ENCODE measurements at places on chromosomes 12 and 14.
A peak's percentile ranks its signal among the peaks of the same experiment; 100 is the strongest.

DNA sequence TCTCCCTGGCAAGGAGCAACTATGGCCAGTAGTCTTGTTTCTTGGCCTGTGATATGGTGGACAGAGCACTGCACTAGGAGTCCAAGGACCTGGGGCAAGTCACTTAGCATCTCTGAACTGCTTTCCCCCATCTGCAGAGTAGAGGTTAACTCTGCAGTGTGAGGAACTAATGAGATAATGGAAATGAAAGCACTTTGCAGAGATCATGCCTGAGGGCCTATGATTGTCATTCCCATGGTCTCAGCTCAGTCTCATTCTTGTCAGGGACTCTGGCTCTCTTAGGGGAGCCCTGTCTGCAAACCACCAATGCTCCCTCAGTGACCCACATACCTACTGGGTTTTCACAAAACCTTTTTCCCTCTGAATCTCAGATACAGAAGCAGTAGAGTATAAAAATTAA is 6.5 kb upstream of the PNMA1 start:
- DNase-seq, result no peak

DNA sequence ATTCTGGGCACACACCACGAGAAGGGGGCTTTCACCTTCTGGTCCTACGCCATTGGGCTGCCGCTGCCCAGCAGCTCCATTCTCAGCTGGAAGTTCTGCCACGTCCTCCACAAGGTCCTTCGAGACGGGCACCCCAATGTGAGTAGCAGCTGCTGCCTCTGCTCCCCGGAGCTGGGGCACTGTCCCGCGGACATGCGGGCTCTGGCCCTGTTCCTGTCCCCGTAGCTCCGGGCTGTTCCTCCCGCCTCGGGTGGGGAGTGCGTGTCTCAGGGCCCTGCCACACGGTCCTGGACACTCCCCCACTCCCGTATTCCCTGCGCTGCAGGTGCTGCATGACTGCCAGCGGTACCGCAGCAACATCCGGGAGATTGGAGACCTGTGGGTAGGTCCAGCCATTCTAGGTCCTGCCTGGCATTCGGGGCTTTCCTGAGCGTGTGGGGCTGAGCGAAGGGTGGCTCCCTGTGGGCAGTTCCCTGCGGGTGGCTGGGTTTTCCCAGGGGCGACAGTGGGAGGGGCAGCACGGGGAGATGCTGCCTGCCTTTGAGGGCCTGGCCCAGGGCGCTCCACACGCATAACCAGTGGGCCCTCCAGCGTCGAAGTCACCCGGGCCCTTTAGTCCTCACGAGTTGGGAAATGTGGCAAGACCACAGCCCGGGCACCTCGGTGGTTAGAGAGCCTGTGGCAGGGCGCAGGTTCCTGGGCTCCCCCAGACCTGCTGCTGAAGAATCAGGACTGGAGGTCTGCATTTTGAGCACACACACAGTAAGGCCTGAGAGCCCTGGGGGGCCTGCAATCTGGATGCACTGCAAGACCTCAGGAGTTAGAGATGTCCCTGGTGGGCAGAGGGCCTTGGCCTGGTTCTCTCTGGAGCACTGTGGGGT is 13.5 kb downstream of the HIP1R start:
- DNase-seq, result no peak

DNA sequence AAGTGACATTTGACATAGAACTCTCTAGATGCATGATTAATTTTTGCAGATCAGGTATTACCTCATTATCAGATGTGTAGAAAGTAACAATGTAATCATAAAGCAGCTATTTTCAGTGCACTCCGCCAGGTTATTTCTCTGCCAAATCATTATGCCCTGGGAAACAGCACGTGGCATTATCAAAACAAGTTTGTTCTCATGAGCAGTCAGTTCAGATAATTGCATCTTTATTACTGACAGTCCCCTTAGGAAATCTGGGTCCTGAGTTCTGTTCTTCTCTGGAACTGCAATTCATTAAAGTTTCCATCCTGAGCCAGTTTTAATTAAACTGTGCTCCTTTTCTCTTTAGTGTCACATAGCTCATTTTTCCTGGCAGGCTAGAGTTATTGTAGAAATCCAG is 94.7 kb upstream of the KRR1 start:
- no peak for DNase-seq

DNA sequence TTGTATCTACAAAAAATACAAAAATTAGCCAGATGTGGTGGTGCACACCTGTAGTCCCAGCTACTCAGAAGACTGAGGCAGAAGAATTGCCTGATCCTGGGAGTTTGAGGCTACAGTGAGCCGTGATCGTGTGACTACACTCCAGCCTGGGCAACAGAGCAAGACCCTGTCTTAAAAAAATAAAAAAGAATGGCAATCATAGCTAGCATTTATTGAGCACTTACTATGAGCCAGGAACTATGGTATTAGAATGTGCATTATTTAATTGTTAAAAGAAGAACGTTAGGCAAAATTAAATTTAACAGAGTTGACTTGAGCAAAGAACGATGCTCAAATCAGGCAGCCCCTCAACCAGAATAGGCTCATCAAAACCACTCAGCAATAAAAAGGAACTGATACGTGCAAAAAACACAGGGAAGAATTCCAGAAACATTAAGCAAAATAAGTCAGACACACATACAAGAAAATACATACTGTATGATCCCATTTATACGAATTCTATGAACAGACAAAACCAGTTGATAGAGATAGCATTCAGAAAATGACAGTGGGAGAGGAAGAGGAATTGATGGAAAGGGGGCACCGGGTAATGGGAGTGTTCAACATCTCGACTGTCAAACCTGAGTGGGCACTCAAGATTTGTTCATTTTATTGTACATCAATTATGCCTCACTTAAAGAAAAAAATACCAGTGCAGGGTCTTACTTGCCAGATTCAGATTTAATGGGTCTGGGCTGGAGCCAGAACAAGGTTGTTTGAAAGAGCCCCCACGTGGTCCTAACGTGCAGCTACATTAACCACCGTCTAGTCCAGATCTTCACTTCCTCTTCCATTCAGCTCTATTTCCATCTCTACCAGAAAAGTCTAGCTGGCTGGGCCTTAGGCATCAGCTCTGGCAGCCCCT is 8.0 kb downstream of the SCNN1A start:
- peak; percentile 57 for DNase-seq

- DNase-seq, result peak; percentile 47
Observed at GRCh38 chr14:105069871-105070759, 4.9 kb upstream of the GPR132 start.

DNA sequence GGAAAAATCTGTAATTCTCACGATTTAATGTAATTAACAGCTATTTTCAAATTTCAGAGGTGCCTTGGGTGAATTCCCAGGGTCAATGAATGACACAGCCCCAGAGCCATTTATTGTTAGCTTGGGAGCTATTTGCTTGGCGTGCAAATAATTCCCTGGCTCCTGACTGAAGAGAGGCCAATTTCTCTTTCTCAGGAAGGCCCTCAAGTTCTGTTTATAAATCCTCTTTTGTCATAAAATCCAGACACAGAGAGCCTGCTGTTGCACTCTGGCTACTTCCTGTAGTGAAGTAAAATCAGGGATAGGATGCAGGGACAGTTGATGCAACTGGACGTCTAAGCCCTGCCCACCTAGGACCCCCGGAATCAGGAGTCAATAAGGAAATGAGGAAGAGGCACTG is 154.3 kb downstream of the TMX1 start:
- no peak for DNase-seq

DNA sequence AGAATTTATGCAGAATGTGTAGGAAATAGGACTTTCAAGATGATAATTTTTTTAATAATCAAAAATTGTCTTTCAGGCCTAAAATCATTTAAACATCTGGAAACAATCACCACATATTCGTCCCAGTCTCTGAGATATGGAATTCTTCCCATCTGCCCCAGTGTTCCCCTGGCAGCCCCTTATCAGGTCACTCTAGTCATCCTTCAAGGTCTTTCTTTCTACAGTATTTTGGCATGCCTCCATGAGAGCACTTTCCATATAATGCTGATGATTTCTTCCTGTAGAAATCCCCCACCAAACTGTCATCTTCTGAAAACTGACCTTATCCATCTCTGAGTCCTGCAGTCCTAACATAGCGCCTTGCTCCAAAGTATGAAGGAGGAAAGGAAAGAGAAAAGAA is 422.1 kb downstream of the RPS29 start:
- DNase-seq, result no peak

GRCh38 chr12:65510584-65511050 is 232.1 kb downstream of the MSRB3 start:
- DNase-seq, result no peak

GRCh38 chr12:97211416-97211930 is 251.1 kb upstream of the RMST start:
- no peak for DNase-seq

- DNase-seq, result no peak
Observed at GRCh38 chr14:93893661-93894261, 33.4 kb upstream of the FAM181A start.

DNA sequence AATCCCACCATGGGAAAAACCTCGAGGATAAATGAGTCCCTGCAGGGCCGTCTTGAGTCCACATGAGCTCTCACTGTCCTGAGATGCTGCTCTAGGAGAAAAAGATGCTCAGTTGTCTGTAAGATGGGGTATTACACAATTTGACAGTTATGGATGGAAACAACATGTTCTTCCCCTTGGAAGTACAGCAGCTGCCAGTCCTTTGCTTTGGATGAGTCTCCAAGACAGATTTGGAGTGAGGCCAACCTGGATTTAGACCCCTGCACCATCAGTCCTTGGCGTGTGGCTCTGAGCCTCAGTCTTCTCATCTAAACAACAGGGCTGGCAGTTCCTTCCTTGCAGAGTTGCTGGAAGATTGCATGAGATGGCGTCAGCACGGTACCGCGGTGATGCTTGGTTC is 309.1 kb upstream of the FKBP4 start:
- no peak for DNase-seq

GRCh38 chr14:94593376-94593748 is 12.1 kb downstream of the SERPINA5 start:
- no peak for DNase-seq

DNA sequence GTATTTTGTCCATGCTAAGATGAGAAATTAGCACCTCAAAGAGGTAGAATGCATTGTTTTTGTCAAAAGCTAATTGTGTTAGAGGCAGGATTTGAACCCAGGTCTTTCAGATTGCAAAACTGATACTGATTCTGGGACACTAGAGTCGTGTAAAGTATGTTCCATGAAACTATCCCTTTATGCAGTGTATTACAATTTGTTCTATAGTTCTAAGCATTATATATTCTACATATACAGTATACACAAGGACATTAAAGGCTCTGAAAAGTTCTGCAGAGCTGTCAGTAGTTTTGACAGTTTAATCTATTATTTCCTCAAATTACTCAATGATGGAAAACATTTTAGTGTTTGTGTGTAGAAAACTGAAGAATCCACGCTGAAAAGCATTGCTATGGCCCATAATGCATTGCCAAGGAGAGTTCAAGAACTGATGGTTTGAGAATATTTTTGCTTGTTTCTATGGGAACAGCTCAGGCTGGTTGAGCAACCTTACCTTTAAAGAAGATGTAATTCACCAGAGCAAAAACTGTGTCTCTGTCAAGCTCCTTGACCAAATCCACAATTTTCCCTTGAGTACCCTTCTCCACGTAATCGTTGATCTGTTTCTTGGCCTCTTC is 6.2 kb downstream of the SERPINA1 start:
- no peak for DNase-seq

DNA sequence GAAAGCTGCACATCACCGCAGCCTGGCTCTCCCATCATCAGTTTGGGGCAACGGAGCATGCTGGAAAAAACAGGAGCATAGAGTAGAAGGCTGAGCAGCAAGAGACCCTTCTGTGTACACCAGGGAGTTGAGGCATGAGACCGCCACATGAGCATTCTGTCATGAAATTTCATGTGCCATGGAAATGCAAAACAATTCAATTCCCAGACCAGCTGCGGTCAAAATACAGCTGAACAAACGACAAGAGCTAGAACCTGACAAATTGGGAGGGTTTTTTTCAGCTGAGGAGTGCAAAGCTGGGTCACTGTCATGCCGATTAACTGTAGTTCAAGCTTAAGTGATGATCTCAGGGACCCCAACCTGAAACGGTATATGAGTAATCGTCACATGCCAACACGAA is 37.1 kb downstream of the TMEM30B start:
- DNase-seq, result no peak

- DNase-seq, result no peak
Observed at GRCh38 chr12:86257134-86257533, 943 bp upstream of the MGAT4C start.

All from CD4-positive, alpha-beta T cell treated with Interleukin-4 for 4 hours (primary cell).